Activated CD8-positive, alpha-beta T cell treated with anti-CD3 and anti-CD28 coated beads for 36 hours (primary cell): ENCODE measurements at places on chromosomes 4 and X.

- no peak for DNase-seq
Measured at GRCh38 chr4:182141061-182141460, 102.1 kb upstream of the TENM3 start.

DNA sequence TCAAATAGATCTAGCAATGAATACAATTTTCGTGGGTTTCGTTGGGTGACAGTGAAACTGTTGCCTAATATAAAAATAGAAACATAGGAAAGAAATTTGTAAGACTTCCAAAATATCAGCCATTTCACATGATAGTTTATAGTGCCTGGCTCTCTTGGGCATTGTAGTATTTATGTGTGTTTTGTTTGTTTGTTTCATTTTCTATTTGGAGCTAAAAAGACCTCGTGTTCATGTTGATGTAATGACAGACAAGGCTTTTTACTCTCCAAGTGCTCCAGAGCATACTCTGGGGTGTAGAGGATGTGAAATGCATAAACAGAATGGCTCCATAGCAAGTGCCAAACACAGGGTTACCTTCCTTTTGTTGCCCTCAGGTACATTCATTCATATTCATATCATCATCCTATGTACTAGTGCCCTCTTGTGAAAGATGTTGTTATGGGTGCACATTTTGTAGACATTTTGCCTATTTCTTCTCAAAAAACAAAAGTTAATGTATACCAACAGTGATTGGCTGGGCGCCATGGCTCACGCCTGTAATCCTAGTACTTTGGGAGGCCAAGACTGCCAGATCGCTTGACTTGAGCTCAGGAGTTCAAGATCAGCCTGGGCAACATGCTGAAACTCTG lies 100.7 kb upstream of the AMOT start:
- DNase-seq, result no peak

DNA sequence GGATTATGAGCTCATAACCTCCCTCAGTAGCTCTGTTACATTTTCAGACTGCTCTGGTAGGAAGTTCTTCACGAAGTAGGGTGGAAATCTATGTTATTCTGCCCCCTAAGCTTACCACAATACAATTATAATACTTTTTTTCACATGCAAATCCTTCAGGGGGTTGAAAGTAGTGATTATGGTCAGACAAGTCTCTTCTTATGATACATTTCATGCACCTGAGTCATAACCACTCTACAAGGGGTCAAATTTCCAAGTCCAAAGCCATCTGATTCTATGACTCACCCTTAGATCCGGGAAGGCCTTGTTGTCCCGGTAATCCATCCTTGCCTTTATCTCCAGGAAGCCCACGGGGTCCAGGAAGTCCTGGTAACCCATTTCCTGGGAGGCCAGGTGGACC lies 95.2 kb downstream of the ATG4A start:
- DNase-seq, result no peak

DNA sequence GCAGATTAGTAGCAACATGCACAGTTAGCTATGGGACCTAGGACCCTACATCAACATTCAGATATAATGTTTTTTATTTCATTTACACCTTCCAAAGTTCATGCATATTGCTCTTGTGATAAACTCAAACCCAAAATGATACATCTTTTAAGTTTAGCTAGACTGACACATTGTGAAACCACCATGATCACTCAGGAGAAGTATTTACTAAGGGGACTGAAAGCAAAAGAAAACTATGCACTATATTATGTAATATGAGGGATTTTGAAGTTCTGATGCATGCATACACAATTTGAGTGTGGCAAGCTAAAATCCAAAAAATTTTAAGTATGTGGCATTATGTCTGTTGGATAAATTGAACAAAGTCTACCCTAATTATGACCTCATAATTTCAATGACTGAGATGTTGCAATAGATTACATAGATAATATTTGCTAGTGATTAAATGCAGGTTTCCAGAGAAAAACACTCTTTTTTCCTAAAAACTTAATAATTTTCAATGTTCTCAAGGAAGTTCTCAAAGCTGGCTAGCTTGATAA lies 914.8 kb upstream of the GRIA3 start:
- no peak for DNase-seq

DNA sequence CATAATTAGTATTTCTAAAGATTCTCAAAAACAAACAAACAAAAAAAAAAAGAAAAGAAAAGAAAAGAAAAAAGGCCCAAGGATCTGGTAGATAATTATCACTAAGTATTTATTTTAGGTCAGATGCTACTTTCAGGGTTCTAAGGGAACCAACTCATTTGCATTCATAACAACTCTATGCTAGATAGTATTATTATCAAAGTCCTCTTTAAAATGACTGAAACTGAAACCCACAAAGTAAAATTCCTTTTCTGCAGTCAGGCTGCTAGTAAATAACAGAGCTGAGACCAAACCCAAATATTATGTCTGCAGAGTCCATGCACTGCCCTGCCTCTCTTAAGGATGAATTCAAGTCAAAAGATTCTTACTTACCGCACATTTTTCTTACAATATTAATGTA lies 38.3 kb upstream of the MAPK10 start:
- DNase-seq, result no peak

DNA sequence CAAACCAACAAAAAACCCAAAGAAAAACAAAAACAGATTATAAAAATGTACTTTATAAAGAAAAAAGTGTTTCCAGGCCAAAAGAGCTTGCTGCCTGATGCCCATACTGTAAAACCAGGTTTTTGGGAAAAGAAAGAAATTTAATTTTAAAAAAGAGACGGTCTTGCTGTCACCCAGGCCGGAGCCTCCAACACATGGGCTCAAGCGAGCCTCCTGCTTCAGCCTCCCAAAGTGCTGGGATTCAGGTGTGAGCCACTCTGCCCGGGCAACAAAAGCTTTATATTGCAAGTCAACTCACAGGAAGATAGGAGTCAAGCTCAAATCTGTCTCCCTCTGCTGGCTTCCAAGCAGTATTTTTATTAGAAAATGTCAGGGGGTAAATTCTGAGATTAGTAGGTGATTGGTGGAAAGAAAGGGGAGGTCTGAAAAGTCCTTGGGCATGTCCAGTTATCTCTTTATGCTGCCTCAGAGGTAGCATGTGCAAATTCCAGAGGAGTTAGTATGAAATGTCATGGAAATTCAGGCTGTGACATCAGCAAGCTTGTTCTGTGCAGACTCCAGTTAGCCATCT lies 39.4 kb downstream of the MGST2 start:
- no peak for DNase-seq

DNA sequence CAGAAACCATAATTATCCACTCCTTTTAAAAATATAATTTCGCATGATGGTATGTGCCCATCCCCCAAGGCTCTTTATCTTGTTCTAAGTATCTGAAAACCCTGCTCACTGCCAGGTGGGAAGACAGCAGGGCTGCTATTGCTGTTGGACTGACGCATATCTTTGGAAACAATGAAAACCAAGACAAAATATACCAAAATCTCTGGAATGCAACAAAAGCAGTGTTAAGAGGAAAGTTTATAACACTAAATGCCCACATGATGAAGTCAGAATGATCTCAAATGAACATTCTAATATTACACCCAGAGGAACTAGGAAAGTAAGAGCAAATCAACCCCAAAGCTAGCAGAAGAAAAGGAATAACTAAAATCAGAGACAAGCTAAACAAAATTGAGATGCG lies 162.0 kb downstream of the FAM47B start:
- DNase-seq, result no peak
